ENCODE measurements at places on chromosomes 2 and 18. TPM values are rescaled to one million over a fixed set of nuclear protein-coding genes. Genes with fewer than 3 reads are reported as not detected.

Gene POTEI
- total RNA-seq, result not detected

- no peak for DNase-seq
Observed at GRCh38 chr2:132676999-132677398, 7.0 kb upstream of the LYPD1 start.

DNA sequence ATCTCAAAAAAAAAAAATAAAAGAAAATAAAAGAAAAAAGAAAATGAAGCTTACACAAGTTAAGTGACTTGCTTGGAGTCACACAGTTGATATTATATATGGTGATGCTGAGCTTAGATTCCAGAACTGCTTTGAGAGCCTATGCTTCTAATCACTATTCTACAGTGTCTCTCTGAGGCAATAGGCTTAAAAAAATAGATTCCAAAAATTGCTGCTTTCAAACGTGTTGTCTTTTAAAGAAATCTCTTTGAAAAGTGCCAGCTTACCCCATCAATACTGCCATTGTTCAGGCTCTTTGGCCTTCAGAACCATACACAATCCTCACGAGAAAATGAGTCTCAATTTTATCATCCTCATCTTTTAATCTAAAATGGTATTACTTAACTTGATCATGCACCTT is 102.6 kb downstream of the CDK15 start:
- no peak for DNase-seq

- no peak for DNase-seq
Observed at GRCh38 chr2:165058476-165059265, 103.3 kb upstream of the SLC38A11 start.

DNA sequence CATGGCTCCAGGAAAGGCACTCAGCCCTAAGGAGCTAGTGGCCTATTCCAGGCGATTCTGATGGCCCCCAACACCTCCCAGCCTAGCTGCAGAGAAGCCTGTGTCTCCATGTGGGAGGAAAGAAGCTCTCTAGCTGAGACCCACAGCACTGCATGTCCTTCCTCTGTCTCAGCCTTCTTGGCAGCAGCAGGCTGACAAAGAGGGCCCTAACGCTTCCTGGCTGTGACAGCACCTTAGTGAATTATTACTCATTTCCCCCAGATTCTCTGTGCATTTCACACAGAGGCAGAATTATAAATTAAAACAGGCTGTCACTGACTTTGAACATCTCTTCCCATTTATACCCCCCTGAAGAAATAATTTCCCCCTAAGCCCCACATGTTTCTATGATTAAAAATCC is 206.8 kb downstream of the CLIP4 start:
- no peak for DNase-seq

Data from osteocyte (in vitro differentiated cells).